ENCODE measurements at places on chromosomes 5 and 9.

- no peak for DNase-seq
These were observed 29.4 kb upstream of the POMT1 start for GRCh38 chr9:131473198-131473885.

DNA sequence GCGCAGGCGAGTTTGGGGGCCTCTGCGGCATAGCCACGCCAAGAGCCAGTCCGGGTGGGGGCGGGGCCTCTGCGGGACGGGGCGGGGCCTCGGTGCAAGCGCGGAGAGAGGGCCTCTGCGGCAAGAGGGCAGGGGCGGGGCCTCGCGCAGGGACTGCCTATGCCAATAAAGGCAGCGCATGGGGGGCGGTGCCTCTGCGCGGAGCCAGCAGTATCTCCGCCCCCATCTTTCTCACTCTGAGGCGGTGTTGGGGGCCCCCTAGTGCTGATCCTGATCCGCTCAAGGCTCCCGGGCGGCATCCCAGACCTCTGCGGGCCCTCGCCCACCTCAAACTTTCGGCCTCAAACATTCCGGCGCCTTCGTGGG is 9.2 kb upstream of the GPRIN1 start:
- peak; percentile 43 for DNase-seq

- DNase-seq, result no peak
These were observed 188.9 kb downstream of the PDZD2 start for GRCh38 chr5:31827867-31828266.

GRCh38 chr9:95217936-95218335 is 99.6 kb downstream of the FANCC start:
- DNase-seq, result no peak

DNA sequence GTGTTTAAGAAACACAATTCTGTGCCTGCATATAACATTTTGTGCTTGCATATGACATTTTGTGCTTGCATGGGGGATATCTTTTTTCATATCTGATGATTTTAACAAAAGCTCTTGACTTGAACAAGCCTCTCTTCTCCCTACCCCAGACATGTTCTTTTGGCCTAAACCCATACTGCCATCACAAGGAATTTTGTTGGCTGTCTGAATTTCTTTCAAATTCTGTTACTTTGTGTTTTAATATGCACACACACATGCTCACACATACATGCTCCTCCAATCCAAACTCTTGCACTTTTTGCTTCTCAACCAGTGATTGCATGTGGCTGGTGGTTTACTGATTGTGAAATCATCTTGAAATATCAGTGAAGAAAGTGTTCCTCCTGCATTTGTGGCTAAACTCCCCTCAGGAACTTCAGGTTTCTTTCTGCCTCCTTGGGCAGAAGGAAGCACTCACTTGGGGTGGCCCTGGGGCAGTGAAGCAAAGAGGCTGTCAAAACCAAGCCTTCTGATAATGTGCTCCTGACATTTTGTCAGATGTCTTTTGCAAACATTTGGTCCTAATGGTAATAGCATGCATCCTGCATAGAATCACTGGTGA is 377.2 kb upstream of the KLF4 start:
- no peak for DNase-seq

All from activated CD4-positive, CD25-positive, alpha-beta regulatory T cell (primary cell).